Mesenteric fat pad (tissue), 1 donor: ENCODE measurements at places on chromosomes 16 and 17. TPM values are rescaled to one million over a fixed set of nuclear protein-coding genes. Genes with fewer than 3 reads are reported as not detected.

DNA sequence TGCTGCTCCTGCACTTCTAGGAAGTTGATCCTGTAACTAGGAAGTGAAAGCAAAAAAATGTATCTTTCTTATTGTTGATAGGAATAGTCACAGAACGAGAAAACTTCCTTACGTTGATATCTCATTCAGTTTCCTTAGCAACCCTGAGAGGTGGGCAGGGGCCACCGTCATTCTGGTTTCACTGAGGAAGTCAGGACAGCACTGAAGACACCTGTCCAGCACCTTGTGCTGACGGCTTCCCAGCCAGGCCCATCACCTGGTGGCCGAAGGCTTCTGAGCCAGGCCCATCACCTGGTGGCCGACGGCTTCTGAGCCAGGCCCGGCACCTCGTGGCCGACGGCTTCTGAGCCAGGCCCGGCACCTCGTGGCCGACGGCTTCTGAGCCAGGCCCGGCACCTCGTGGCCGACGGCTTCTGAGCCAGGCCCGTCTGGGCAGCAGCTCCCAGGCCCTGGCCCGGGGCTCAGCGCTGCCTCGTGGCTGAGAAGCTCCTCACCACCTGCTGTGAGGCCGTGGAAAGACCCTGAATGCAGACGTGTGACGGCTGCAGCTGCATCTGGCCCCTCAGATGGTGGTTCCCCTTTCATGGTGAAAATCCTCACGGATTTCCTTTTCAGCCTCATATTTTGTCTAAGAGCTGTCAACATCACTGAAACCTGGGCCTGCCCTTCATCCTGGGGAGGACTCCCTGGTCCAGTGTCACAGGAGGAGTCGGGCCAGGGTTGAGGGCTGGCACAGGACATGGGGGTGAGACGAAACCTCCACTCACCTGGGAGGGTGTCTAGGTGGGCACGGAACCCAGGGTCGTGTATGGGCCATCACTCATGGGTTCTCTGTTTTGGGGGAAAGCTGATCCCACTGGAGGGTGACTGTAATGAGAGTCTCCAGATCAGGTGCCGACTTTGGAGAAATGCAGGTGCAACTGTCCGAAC is 33.0 kb upstream of the ZNF750 start:
- no peak for DNase-seq

- no peak for DNase-seq
These were observed 44.0 kb downstream of the PLCG2 start for GRCh38 chr16:81823111-81823510.

DNA sequence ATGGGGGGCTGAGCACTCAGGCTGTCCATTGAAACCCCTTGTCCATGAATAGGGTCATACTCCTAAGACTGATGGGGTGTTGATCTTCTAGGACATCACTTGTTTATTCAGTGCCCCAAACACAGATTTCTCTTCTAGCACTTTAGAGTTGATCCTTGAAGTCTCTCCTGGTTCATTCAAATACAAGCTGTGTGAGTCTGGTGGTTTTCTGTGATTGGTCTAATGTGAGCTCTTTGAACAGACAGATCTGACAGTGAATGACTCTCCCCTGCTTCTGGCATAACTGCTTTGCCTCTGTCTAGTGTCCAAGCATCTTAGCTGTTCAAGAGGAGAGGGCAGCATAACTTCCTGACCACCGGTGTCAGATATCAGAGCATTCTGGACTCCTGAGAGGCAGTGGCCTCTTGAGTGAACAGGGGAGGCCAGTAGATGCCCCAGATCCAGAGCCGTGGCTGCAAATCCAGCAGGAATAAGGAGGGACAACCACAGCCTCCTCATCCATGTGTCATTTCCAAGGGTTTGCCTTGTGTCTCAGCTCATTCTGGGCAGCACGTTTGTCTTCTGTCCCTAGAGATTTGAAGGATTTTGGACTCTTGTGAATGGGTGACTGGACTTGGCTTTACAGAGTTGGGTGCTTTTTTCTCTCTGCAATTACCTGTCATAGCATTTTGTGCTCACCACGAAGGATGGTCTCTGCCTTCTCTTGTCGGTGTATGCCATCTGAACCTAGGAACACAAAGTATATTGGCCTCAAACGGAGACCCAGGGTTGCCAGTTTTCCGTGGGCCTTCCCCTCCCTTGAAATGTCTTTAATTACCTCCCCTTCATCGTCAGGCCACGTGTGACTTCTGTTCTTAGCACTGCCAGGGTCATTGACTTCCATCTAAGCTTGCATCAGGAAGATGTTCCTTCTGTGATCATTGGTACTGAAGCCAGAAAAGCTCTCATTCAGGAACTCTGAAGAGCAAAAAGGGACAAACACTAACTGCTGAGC is 13.9 kb upstream of the CLEC18C start:
- DNase-seq, result peak; percentile 89

DNA sequence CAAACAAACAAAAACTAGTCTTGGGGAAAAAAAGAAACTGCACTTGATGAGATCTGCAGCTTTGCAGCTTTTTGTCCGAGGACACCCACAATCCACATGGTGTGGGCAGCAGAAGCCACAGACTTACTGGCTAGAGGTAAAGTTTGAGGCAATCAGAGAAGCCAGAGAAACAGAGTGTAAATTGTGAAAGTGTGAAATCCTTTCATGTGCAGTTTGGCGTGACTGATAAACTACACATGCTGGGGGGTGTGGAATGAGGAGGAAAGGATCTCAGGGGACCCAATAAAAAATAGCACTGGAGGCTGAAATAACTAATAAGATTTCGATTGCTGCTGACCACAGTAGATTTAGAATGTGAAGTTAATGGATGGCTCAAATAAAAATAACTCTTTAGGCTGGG is 42.4 kb upstream of the HOXB13 start:
- DNase-seq, result no peak

DNA sequence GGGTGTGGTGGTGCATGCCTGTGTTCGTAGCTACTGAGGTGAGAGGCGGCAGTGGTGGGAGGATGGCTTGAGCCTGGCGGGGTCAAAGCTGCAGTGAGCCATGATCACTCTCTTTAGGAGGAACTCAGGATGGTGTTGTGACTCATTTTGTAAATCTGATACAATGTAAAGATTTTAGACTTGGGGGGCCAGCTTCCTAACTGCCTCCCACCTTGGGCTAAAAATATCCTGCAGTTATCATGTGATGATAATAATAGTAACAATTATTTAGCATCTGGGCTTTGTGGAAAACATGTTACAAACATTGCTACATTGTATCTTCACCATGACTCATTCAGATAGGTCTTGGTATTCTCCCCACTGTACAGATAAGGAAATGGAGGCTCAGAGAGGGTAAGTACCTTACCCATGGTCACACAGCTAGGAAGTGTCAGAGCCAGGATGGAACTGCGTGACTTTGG is 7.4 kb downstream of the CTNS start:
- no peak for DNase-seq

DNA sequence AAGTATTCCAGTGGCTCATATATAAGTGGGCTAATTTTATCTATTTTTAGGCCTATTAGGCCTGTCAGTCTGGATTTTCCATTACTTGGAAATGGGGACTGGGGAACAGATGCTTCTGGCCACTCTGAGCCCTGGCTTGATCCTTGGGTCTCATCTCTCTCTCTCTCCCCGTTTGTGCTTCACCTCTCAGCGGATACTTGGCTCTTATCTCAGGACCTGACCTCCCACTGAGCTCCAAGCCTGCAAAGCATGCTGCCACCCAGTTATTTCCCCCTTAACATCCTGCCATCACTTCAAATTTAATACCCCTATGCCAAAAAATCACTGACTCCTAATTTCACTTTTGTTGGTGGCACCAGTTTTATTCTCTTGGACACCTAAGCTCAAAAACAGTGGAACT is 4.2 kb downstream of the ZNF843 start:
- no peak for DNase-seq

DNA sequence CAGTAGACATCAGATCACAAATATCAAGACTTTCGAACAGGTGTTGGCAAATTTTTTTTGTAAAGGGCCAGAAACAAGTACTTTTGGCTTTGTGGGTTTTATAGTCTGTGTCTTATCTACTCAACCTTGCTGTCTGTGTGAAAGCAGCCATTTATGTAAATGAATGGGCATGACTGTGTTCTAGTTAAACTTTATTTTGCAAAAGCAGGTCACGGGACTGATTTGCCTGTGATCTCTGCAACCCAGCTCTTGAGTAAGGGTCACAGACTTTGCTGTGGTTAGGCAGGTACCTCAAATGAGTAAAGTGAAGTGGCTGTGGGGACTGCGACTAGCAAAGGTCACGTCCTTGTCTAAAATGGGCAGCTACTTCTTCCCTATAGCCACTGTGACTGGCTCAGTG is 136.5 kb downstream of the FTO start:
- DNase-seq, result no peak

- DNase-seq, result peak; percentile 76
These were observed 201.7 kb upstream of the NLRP1 start for GRCh38 chr17:5785867-5786509.

DNA sequence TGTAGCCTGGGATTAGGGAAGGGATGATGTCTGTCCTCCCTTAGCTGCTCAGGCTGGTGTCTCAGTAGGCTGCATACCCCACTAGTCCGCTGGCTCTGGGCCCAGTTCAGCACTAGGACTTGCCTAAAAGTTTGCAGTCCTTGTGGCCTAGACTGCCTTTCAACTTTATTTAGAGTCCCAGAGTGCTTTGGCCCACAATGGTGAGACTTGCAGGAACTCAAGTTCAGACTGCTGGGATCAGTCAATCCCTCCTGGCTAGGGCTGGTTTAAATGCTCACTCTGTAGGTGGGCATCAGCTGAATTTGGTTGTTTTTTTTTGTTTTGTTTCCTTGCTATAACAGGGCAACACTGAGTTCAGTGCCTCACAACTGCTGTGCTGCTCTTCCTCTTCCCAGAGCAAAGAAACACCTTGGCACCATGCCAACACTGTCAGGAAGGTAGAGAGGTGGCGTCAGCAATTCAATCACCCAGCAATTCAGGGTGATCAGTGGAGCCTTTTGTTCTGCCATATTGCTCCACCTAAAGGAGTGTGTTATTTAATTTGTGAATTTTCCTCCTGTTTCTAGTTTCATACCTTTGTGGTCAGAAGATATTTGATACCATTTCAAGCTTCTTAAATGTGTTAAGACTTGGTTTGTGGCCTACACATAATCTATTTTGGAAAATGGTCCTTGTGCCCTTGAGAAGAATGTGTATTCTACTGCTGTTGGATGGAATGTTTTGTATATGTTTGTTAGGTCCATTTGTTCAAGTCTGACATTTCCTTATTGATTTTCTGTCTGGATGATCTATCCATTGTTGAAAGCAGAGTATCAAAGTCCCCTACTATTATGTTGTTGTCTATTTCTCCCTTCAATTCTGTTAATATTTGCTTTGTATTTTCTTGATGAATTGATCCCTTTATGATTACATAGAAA is 284.0 kb upstream of the PMFBP1 start:
- no peak for DNase-seq

DNA sequence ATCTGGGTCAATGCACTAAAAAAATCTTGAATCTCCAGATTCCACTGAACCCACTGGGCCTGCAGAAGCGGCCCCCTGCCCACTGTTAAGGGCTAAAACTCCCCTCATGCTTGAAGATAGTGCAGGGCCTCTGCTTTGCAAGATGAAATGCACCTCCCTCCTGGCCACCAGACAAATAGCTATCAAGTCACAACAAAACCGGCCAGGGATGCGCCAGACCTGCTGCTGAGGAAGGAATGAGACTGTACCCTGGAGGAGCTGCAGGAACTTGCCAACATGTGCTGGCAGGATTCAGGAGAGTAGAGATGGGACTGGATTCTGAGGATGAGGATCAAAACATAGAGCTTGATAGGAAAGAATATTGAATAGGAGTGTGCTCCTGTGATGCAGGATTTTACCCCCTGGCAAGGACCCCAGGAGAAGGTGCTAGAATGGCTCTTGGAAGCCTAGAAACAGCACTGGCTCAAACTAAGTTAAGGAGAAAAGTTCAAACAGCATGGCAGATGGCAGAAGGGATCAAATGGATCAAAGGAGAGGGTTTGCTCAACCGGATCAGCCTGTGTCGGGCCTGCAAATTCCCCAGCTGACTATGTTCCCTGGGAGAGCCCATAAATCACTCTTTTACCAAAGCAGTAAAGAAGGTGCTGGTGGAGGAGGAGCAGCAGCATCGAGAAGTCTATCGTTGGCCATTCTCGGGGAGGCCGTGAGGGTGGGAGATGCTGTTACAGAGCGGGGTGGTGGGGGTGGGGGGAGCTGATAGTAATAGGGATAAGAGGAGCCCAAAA is 27.2 kb upstream of the XYLT2 start:
- DNase-seq, result no peak

DNA sequence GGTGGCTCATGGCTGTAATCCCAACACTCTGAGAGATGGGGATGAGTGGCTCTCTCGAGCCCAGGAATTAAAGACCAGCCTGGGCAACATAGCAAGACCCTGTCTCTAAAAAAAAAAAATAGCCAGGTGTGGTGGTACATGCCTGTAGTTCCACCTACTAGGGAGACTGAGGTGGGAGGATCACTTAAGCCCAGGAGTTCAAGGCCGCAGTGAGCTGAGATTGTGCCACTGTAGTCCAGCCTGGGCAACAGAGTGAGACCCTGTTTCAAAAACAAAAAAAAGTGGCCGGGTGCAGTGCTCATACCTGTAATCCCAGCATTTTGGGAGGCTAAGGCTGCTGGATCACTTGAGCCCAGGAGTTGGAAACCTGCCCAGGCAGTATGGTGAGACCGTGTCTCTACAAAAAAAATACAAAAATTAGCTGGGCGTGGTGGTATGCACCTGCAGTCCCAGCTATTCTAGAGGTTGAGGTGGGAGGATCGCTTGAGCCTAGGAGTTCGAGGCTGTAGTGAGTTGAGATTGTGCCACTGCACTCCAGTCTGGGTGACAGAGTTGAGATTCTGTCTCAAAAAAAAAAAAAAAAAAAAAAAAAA is 3.0 kb downstream of the C16orf54 start:
- DNase-seq, result no peak

DNA sequence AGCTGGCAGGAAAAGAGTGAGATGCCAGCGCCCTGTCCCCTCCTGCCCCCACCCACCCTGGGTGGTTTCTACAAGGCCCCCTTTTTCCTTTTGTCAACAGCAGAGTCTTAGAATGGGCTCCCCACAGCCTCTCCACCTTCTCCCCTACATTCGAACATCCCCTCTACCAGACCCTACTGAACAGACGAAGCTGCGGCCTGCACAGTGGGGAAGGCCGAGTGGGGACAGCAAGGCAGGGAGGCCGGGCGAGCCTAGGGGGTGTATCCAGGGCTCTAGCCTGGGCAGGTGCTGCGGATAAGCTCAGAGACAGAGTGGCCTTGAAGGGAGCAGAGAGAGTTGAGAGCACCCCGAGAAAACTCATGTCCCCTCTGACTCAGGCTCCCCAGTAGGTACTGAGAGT is 7.4 kb downstream of the ZACN start:
- DNase-seq, result no peak

- peak; percentile 67 for DNase-seq
These were observed 229.8 kb downstream of the CPPED1 start for GRCh38 chr16:12573730-12574383.

The HSD17B2 gene
- total RNA-seq, result 0.71 TPM

The C1QTNF1 gene
- 563 TPM for total RNA-seq

The DLX4 gene
- total RNA-seq, result 0.55 TPM

The FOXN1 gene
- total RNA-seq, result not detected

The DPEP3 gene
- 0.16 TPM for total RNA-seq

The APOBR gene
- total RNA-seq, result 4.1 TPM
